Activated CD4-positive, alpha-beta T cell treated with anti-CD3 and anti-CD28 coated beads, Interleukin-10, Interleukin-2, amounts not matched to agents 100 ng/mL and 50 ng/mL, durations not matched to agents 16 hours and 8 hours (primary cell): ENCODE measurements at places on chromosomes 3 and 15.

DNA sequence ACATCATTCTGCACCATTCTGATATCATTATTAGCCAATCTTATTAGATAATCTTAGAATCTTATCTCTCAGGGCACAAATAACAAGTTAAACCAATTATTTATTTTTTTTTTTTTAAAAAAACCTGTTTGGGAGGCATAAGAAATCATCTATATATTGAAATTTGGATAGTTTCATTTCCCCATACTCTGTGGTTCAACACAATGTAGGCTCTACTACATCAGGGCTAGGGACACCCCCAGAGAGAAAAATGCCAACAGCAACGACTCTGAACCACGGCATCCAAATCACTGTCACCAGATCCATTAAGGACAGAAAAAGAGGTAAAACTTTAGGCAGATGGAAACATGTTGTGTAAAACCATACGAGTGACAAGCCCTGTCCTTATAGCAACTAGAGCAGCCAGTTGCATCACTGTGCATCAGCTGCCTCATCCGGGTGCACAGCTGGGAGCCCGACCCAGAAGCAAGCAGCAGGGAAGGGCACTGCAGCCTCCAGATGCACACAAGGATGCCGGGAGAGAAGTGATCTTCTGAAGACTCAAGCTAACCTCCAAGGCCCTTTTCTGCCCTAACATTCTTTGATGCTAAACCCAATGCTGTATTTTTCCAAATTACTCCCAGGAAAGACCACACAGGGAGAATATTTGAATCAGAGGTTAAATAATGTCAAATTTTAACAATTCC lies 381.1 kb downstream of the CTNNB1 start:
- no peak for DNase-seq

DNA sequence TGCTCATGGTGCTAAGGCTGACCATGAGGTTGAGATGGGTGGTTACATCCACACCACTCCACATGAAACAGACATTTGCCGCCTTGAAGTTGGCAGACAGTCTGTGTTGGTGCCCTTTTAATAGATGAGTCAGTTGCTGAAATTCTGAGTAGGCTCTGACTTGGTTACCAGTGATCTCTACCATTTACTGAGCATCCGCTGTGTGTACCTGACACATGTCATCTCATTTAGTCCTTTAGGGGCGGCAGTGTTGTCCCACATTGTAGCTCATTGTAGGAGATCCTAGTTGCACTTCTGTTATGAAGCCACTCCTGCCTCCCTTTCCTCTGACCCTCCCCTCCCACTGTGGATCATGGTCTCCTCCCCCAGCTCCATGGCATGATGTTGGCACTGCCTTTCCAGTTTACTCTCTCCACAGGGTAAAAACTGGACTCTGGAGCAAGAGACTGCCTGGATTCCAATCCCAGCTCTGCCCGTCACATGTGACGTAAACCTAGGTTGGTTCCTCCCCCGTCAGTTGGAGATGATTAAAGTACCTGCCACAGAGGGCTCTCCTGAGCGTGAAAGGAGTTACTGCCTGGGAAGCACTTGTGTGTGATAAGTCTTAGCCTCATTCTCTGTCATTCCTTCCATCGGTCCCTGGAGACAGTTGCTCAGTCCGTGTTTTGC lies 21.6 kb downstream of the SLCO3A1 start:
- no peak for DNase-seq

- DNase-seq = no peak
These were observed 16.0 kb upstream of the RNU6-1 start for GRCh38 chr15:67855842-67856241.

DNA sequence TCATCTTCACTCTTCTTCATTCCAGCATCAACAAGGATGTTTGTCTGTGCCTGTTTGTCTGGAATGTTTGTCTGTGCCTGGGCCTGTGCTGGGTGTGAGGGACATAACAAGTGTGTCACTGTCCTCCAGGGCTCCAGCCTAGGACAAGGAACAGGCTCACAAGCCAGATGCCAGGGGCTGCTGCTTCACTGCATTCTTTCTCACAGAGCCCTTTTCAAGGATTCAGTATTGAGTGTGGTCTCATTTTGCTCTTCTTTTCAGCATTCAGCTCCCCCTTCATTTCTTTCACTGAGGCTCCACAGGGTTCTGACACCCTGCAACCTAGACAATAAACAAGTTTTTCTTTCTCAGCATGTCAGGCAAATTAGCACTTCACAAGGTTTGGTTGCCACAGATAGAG lies 43.6 kb upstream of the KY start:
- no peak for DNase-seq

DNA sequence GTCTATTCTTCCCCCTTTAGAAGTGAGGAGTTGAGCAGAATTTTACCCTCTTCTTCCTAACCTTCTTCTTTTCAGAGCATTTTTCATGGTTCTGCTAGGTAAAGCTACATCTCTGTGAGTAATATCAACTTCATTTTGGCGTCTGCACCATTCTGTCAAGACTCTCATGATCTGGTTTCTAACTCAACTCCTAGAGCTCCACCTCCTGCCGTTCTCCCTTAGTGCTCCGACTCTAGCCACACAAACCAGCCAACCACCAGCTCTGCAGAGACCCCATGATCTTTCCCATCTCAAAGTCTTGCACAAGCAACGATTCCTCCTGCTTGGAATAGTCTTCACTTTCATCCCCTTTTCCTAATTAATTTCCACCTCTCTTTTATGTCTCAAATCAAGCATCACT lies 193.9 kb upstream of the TMC3 start:
- no peak for DNase-seq

DNA sequence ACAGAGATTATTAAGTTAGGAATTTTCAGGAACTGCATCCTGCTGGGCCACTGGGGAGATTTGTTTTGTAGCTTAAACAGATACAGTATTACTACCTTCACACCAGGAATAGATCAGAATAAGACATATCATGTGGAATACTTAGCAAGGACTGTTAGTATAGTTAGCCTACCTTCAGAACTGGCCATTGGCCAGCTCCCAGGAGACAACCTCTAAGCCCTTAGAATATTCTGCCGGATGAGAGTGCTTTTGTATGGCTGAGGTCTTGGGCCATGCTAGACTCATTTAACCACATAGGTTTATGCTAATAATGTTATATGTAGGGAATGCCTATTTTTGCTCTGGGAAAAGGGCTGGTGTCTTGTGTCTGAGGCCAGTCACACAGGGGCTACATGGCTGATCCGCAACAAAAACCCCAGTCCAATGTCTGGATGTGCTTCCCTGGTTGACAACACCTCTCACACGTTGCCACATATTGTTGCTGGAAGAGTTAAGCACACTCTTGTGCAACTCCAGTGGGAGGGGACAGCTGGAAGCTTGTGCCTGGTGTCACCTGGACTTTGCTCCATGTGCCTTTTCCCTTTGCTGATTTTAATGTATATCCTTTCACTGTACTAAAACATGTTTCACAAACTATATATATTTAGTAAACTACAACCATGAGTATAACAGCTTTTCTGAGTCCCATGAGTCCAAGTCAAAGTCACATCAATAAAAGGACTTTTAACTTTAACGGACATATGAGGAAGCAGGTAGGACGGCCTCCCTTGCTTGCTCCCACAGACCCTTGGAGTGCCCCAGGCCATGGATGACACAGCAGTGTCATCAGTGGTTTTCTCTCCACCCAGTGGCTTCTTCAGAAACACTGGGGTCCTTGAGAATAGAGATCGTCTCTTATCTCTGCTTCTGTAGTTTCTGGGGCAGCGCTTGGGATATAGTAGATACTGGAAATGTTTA lies 118.0 kb upstream of the C3orf80 start:
- no peak for DNase-seq

DNA sequence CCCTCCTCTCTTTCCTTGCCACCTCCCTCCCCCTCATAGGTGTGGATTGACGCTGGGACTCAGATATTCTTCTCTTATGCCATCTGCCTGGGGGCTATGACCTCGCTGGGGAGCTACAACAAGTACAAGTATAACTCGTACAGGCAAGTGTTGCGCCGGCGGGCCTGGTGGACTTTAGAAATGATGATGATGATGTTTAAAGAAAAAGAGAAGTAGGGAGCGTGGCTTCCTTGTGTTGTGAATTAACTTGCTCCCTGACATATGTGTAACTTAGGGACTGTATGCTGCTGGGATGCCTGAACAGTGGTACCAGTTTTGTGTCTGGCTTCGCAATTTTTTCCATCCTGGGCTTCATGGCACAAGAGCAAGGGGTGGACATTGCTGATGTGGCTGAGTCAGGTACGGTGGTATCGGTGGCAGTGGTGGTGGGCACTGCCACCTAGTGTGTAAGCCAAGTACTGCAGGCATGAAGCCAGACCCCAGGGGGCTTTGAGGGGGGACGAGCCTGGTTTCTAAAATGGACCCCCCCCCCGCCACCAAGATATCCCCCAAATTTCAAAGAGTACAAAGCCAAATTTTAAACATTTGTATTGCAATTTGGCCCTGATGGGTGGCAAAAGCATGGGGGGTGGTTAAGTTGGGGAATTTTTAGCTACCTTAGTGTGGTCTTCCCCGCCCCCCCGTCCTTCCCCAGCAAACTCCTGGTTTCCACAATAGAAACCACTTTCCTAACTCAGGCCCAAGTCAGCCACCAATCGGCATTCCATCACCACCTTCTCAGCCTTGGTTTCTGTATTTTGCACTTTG lies 65.6 kb downstream of the SLC6A6 start:
- DNase-seq = peak; percentile 45

GRCh38 chr15:74053941-74054529 lies 28.3 kb downstream of the GOLGA6A start:
- DNase-seq = peak; percentile 80

DNA sequence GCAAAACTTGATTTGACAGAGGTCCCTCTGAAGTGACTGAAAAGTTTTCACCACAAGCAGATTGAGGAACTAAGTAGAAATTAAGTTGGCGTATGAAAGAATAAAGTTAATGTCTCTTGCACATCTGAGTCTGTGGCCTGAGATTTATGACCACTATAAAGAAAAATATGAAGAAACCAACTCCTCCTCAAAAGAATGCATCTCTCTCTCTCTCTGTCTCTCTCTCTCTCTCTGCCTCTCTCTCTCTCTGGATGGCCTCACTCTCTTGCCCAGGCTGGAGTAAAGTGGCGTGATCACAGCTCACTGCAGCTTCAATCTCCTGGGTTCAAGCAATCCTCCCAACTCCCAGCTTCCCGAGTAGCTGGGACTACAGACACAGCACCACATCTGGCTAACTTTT lies 55.2 kb downstream of the RPL22L1 start:
- DNase-seq = no peak

DNA sequence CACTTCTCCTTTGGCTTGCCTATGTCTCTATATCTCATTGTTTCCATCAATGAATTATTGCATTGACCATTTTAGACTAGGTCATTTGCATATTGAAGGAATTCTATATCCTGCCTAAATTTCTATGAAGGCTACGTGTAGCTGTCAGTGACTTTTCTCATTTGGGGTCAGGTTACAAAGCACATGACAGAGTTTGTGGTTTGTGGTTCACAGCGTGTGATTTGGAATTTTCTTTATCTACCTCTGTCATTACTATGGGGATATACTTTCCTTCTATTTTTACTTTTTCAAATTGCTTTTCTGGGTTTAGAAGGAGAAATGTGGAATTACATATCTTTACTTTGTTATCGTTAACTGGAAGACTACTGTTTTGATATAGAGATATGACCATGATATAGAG lies 317.3 kb upstream of the CFAP20DC start:
- no peak for DNase-seq

DNA sequence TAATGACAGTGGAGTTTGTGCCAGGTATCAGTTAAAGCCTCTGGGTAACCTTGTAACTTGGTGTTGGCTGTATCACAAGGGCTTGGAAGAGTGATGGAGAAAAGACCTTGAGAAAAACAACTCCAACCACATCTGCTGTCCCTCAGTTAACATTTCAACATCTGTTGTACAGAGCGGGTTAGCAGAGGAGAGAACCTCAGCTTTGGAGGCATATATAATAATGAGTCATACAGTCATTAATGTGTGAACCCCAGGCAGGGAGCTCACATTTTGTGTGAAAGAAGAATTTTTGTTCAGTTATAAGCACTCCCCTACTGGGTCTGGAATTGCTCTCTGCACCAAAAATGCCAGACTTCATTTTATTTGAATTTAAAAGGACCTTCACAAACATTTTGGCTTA lies 439.5 kb downstream of the PDCD6IP start:
- no peak for DNase-seq

DNA sequence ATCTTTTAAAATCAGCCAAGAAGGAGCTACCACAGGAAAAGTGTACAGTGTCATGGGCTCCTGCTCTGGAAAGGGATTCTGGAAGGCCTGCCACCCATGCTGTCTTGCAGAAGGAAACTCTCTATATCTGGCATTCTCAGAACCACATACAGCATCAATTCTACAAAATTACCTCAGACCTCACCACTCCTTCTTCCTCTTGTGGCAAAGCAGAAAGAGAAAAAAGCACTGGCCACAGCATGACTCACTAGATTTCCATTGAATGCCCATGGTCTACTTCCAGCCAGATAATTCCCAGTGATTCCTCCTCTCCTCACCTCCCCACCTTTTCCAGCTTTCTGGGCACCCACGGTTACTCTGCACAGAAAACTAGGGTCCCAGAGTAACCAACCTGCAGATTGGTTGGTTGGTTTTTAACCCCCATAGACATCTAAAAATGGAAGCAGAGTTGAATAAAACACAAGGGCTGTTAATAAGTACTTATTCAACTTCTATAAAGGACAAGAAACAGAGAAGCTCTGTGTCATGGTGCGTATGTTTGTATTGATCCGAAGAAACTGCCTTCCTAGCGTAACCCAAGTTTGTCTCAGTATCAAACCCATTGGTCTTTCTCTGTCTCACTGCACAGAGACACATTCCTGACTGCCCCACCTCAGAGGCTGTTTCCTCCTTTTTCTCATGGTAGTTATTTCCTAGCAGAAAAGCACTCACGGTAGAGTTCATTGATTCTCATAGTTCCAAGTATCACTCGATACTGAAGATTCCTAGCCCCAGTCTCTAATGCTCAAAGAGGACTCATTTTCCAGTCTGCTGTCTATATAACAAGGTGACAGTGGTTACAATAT lies 67.7 kb downstream of the LDHAL6B start:
- DNase-seq = peak; percentile 37

DNA sequence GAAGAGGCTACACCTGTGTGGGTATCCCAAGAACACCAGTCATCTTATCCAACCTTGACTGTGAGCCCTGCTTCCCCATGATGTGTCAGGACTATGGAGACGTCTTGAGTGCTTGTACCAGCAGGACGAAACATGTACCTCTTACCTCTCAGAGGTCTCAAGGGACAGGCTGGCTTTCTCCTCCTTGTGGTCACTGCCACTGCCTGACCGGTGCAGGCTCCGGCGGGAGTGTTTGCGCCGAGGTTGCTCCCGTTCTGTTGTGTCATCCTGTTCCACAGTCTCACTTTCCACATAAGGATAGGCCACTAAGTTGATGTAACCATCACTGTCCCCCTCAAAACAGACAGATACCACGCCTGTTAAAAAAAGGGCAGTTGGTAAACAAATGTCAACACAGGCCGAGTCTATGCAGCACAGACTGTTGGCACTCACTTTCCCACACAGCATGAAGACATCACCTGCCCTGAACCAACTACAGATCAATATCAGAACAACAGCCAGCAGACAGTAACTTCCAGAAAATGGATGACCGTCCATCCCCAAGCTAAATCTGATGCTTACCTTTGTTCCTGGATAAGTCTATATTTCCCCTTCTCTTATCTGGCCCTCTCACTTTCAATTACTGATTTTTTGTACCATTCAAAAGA lies 14.4 kb upstream of the GMPPB start:
- no peak for DNase-seq

GRCh38 chr3:13713396-13713795 lies 164.5 kb downstream of the FBLN2 start:
- DNase-seq = no peak
